Testis (tissue), 5 donors: ENCODE measurements at places on chromosomes 12 and 14. TPM values are rescaled to one million over a fixed set of nuclear protein-coding genes. Genes with fewer than 3 reads are reported as not detected.
A peak's percentile ranks its signal among the peaks of the same experiment; 100 is the strongest.

- H3K4me3 ChIP-seq, result no peak overlapping the region
- H3K27ac ChIP-seq, result no peak overlapping the region
- no peaks in the 10 kb centered on the region for H3K27me3 ChIP-seq
- no peaks in the 10 kb centered on the region for H3K4me1 ChIP-seq
- no peak for DNase-seq
These were observed 162.5 kb upstream of the PDE3A start for GRCh38 chr12:20205854-20206253.

DNA sequence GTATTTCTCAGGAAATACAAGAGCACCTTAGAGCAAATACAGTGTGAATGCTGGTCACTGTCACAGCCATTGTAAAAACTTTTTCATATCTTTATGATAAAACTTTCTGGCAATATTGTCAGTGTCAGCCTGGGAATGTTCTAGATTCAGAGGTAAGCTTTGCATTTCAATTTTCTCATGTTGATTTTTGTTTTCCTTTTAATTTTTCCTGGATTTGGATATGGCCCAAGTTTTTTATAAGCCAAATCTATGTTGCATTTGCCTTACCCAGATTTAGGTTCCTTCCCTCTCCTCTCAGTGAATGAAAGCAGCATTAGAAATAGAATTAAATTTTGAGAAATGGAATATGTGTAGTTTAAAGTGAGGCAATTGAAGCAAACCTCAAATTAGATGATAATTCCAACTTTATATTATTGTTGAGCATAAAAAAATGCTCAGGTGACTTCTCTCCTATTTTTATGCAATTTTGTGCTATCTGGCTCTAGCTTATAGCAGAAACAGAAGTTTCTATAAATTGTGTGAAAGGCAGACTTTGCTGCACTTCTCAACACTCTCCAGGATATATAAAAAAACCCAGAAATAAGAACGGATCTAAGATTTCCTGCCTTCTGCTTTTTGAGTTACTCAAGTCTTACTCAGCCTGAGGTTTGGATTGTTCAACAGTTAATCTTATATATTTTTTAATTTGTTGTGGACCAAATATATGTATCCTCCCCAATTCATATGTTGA, 368.2 kb upstream of the PRICKLE1 start:
- no peak overlapping the region for H3K27ac ChIP-seq
- no peaks in the 10 kb centered on the region for H3K36me3 ChIP-seq
- no peaks in the 10 kb centered on the region for H3K27me3 ChIP-seq
- no peak overlapping the region for H3K4me3 ChIP-seq
- no peak for DNase-seq

The TMEM120B gene
- 16.9 TPM for total RNA-seq

- no peak for DNase-seq
- no peaks in the 10 kb centered on the region for H3K36me3 ChIP-seq
- peak within 1 kb of the TSS; percentile 77 for H3K4me3 ChIP-seq
- peaks cover 36% of the 10 kb centered on the region for H3K4me1 ChIP-seq
These were observed at the start of gene SH2B3 for GRCh38 chr12:111405859-111406473. SH2B3 (plus strand) TSS chr12:111405923; CDS start chr12:111418146, 12,223 bp downstream.

- H3K4me3 ChIP-seq, result no peak overlapping the region
- H3K4me1 ChIP-seq, result peaks cover 4% of the 10 kb centered on the region
- no peak for DNase-seq
- no peaks in the 10 kb centered on the region for H3K36me3 ChIP-seq
- H3K27ac ChIP-seq, result no peak overlapping the region
These were observed 30.4 kb upstream of the CACNA2D4 start for GRCh38 chr12:1948883-1949282.

The PZP gene
- total RNA-seq, result 6.5 TPM

- peak; percentile 41 for DNase-seq
- peaks cover 17% of the 10 kb centered on the region for H3K4me1 ChIP-seq
- peak within 1 kb of the TSS; percentile 63 for H3K4me3 ChIP-seq
- H3K27me3 ChIP-seq, result peaks cover 5% of the 10 kb centered on the region
These were observed at the start of gene GSC for GRCh38 chr14:94769391-94770250. GSC (minus strand) TSS chr14:94770113; CDS start chr14:94770015, 98 bp downstream.

The DDIT3 gene
- 45.6 TPM for total RNA-seq

GRCh38 chr14:72111911-72112310, 179.7 kb downstream of the RGS6 start:
- H3K4me1 ChIP-seq, result no peaks in the 10 kb centered on the region
- DNase-seq, result no peak
- no peak overlapping the region for H3K4me3 ChIP-seq
- no peaks in the 10 kb centered on the region for H3K27me3 ChIP-seq
- H3K36me3 ChIP-seq, result no peaks in the 10 kb centered on the region

The ACSM4 gene
- 0.79 TPM for total RNA-seq

GRCh38 chr12:92786045-92786444, 83.3 kb downstream of the PLEKHG7 start:
- H3K4me1 ChIP-seq, result no peaks in the 10 kb centered on the region
- no peak overlapping the region for H3K4me3 ChIP-seq
- no peaks in the 10 kb centered on the region for H3K36me3 ChIP-seq
- DNase-seq, result no peak
